ENCODE measurements at places on chromosomes 5 and 9.
A peak's percentile ranks its signal among the peaks of the same experiment; 100 is the strongest.

DNA sequence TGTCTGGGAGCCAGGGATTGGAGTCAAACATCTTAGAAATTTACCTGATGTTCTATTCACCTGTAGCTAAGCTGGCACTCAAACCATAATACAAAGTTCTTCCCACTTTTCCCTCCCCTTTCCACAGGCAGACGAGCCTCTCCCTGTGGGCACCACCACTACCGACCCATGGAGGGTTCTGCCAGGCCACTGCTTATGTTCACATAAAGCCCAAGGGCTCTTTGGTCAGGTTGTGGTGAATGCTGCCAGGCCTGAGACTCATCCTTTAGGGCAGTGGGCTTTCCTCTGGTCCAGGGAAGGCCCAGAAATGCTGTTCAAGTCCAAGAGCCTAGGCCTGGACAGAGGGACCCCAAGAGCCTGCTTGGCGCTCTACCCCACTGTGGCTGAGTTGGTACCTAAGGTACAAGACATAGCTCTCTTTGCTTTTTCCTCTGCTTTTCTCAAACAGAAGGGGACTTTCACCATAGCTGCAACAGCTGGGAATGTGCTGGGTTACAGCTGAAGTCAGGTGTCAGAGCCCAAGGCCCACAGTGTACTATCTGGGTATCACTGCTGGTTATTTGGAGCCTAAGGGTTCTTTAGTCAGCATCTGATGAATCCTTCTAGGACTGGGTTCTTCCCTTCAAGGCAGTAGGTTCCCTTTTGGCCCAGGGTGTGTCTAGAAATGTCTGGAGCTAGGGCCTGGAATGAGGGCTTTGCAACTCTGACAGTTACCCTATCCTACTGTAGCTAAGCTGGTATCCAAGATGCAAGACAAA, 620.1 kb downstream of the TLE1 start:
- no peak for DNase-seq

GRCh38 chr5:87278590-87279100, 11.0 kb downstream of the RASA1 start:
- DNase-seq: no peak

DNA sequence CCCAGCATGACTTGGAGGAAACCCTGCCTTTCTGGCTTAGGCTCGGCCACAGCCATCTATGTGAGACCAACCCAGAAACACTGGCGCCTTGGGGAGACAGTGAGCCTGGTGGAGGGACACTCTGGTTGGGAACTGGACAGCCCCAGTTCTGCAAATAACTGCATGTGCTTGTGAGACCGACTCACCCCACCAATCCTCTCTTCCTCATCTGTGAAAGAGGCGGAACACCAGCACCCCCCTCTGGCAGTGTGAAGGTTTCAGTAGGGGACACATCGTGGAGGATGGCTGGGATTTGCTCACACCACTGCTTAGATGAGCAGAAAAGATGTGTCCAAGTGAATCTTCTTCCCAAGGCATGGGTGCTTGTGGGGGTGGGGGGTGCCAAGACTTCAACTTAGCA, 43.4 kb upstream of the N4BP3 start:
- DNase-seq: no peak

GRCh38 chr5:64344501-64344900, 161.3 kb upstream of the RGS7BP start:
- no peak for DNase-seq

DNA sequence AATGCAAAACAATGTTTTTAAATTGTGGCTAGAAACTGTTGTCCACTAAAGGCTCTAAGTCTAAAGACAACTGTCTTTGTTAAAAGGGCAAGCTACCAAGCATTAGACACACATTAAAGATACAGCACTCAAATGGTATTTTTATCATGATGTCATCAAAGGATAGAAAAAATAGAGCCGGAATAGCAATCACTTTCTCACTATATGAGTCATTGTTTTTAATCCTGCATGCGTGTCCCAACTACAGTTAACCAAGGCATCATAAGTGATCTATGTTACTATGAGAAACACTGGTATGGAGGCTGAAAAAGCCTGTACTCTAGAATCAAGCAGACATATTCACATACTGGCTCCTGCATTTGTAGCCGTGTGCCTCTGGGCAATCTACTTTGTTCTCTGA, 1.9 kb upstream of the PJA2 start:
- DNase-seq: peak; percentile 95

DNA sequence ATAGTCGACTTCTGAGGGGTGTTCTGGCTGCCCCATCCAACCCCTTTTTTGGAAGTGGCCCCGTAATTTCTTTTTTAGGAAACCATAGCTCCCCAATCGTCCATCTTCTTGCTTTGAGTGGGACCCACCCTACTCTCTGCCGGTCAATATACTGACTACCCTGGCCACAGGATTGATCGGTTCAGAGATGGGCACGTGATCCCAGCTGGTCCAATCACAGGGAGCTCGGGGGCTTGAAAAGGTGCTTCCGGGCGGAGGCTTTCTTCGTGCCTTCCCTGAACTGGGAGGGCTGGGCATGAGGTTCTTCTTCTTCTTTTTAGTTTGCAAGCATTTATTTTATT, 78.7 kb upstream of the SH3PXD2B start:
- no peak for DNase-seq

GRCh38 chr5:166365164-166365563, 1926.3 kb upstream of the WWC1 start:
- no peak for DNase-seq
